HFFc6 (cell line): ENCODE measurements at places on chromosomes 11 and 22.

DNA sequence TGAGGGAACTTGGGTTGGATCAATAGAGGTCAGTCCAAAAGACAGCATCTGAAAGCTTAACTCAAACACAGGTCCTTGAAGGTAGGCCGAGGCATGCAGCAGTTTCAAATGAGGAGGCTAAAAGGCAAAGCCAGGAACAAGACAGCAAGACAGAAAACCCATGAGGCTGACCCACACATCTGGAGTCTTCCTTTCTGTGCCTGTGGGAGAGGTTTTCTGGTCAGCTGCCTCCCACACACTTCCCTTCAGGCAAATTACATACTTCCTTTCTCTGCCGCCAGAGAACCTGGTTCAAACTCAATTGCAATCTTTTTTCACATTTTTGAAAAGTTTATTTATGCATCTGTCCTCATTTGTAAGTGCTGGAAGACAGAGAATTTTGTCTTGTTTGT is 29.8 kb upstream of the CRTAM start:
- peaks cover 35% of the 10 kb centered on the region for H3K36me3 ChIP-seq
- peak overlapping the region; percentile 80 for H3K27ac ChIP-seq
- H3K27me3 ChIP-seq = no peaks in the 10 kb centered on the region; the same call in 1 of the 2 replicates
- peak; percentile 45 for DNase-seq

DNA sequence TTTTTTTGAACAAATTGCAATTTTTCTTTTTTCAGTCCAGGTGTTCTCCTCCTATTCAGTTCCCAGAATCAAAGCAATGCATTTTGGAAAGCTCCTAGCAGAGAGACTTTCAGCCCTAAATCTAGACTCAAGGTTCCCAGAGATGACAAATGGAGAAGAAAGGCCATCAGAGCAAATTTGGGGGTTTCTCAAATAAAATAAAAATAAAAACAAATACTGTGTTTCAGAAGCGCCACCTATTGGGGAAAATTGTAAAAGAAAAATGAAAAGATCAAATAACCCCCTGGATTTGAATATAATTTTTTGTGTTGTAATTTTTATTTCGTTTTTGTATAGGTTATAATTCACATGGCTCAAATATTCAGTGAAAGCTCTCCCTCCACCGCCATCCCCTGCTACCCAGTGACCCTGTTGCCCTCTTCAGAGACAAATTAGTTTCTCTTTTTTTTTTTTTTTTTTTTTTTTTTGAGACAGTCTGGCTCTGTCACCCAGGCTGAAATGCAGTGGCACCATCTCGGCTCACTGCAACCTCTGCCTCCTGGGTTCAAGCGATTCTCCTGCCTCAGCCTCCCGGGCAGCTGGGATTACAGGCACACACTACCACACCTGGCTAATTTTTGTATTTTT is 6.2 kb upstream of the UBE4A start:
- H3K4me3 ChIP-seq = no peak overlapping the region
- peak; percentile 8 for DNase-seq
- H3K27ac ChIP-seq = no peak overlapping the region
- peaks cover 8% of the 10 kb centered on the region for H3K4me1 ChIP-seq
- peaks cover 12% of the 10 kb centered on the region; the same call in 1 of the 2 replicates for H3K27me3 ChIP-seq

DNA sequence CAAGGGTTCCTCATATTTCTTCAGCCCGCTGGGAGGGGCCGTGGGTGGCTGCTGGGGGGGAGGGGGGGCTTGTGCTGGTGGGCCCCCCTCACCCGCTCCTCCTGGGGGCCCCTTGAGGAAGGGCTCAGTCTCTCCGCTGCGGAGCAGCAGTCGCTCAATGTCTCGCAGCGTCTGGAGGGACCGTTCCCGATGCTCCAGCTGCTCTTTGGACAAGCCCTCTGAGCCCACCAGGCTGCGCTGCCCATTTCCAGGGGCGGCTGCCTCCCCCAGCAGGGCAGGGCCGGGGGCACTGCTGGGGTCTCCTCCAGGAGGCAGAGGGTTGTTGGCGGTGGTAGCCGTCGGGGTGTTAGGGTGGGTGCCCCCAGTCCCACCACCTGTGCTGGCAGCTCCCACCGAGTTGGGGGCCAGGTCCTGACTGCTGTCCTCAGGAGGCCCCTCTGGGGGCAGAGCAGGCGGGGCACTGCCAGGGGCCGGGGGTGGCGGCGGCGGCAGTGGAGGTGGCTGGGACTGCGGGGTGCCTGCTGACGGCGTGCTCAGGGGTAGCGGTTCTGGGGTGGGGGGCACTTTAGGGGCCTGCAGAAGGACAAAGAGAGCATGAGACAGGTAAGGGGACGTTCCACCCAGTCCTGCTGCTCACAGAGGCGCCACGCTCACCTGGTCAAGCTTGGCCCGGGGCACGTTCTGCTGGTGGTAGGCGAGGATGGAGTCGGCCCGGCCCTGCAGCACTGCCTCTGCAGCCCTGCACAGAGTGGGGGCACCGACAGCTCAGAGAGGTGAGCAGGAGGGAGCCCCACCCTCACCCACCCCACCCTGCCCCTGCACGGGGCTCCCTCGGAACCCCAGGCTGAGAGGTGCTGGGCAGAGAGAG is 18.9 kb downstream of the CXCR5 start:
- no peak overlapping the region for H3K27ac ChIP-seq
- DNase-seq = no peak
- H3K36me3 ChIP-seq = peaks cover 20% of the 10 kb centered on the region; the same call in 1 of the 2 replicates
- peaks cover 5% of the 10 kb centered on the region for H3K27me3 ChIP-seq
- no peak overlapping the region for H3K4me3 ChIP-seq
- peaks cover 15% of the 10 kb centered on the region for H3K4me1 ChIP-seq

- H3K4me1 ChIP-seq = no peaks in the 10 kb centered on the region
- H3K27me3 ChIP-seq = peaks cover 51% of the 10 kb centered on the region
- H3K36me3 ChIP-seq = no peaks in the 10 kb centered on the region
- H3K27ac ChIP-seq = no peak overlapping the region
These were observed 33.7 kb downstream of the SHISAL1 start for GRCh38 chr22:44279069-44279360.

GRCh38 chr11:17914957-17915356 is 97.9 kb downstream of the SERGEF start:
- H3K36me3 ChIP-seq = no peaks in the 10 kb centered on the region
- no peak overlapping the region for H3K27ac ChIP-seq
- no peak overlapping the region for H3K4me3 ChIP-seq
- DNase-seq = no peak
- H3K4me1 ChIP-seq = peaks cover 6% of the 10 kb centered on the region

DNA sequence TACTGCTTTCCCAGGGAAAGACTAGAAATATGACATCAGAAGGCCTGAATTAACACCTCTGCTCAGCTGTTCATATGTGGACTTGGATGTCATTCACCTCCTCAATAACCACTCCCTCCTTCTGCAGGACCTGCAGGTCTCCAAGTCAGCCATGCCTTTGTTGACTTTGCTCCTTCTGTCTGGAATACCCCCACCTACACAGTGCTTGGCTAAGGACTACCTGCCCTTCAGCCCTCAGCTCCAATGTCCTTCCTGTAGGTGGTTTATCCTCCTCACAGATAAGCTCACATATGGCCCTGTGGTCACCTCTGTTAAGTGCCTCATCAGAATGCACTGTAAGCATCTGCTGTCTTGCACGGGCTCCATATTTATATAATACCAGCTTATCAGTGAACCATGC is 26.4 kb upstream of the FAT3 start:
- no peaks in the 10 kb centered on the region for H3K36me3 ChIP-seq
- no peak overlapping the region for H3K27ac ChIP-seq
- no peak overlapping the region for H3K4me3 ChIP-seq
- H3K27me3 ChIP-seq = no peaks in the 10 kb centered on the region; the same call in none of the 2 replicates

GRCh38 chr11:17473071-17473744 is 3.4 kb downstream of the ABCC8 start:
- H3K27ac ChIP-seq = no peak overlapping the region
- H3K4me1 ChIP-seq = no peaks in the 10 kb centered on the region
- H3K4me3 ChIP-seq = no peak overlapping the region
- no peaks in the 10 kb centered on the region for H3K36me3 ChIP-seq
- H3K27me3 ChIP-seq = peaks cover 36% of the 10 kb centered on the region
- DNase-seq = peak; percentile 48

- peaks cover 43% of the 10 kb centered on the region for H3K27me3 ChIP-seq
- no peak overlapping the region for H3K27ac ChIP-seq
- no peaks in the 10 kb centered on the region for H3K4me1 ChIP-seq
- no peak overlapping the region for H3K4me3 ChIP-seq
These were observed 17.0 kb downstream of the CDKN1C start for GRCh38 chr11:2868506-2869133.

DNA sequence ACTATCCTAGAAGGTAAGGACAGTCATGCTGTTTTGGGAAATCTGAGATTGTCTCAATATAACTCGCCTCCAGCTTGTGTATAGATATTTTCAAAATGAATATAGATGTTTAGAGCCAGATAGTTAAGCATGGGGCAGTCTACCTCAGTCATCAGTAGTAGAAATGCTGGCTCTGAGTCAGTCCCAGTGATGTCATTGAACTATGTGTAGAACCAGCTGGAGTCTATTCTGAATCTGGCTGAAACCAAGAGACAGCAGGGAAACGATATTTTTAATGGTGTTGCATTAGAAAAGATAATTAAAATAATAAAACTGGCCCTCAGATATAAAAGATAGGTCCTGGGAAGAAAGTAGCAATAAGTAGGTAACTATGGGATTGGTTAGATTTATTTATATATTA is 25.9 kb downstream of the PIWIL4 start:
- no peak overlapping the region for H3K27ac ChIP-seq
- H3K36me3 ChIP-seq = no peaks in the 10 kb centered on the region
- 0 out of 2 replicates have a peak, but pooled peaks cover 5% of the 10 kb centered on the region for H3K4me1 ChIP-seq
- peaks cover 22% of the 10 kb centered on the region for H3K27me3 ChIP-seq

DNA sequence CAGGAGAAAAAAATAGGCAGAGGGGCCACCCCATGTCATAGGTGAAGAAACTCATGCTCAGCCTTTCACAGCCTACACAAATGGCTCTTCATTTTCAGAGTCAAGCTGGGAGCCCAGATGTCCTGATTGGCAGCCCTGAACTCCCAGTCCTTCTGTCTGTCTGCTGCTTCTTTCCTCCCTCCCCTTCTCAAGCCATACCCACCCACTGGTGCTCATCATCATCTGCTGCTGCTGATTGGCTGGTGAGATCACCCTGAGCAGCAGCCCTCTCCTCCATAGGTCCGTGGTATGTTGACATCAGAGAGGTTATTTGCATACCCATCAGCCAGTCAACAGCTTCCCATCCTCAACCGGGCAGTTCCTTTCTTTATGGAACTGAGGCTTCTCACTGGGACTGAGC is 46.1 kb upstream of the PRDM11 start:
- H3K4me3 ChIP-seq = no peak overlapping the region
- peaks cover 44% of the 10 kb centered on the region for H3K27me3 ChIP-seq
- peak; percentile 47 for DNase-seq
- peaks cover 14% of the 10 kb centered on the region for H3K4me1 ChIP-seq
- no peaks in the 10 kb centered on the region for H3K36me3 ChIP-seq

DNA sequence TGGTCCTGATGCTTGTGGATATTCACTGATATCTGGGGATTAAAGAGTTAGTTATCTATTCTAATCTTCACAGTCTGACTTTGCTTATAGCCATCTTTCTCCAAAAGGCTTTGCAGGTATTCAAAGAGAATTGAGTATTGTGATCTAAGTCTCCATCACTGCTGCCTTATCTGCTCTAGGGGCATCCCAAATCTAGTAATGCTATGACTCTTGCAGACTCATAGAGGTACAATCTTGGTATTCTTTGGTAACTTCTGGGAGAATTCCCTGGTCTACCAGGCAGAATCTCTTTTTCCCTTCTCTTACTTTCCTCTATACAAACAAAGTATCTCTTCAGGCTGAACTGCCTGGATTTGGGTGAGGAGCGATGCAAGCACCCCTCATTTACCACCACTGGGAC is 746.3 kb downstream of the JRKL start:
- no peaks in the 10 kb centered on the region for H3K4me1 ChIP-seq
- no peak overlapping the region for H3K4me3 ChIP-seq
- H3K27ac ChIP-seq = no peak overlapping the region
- no peaks in the 10 kb centered on the region for H3K27me3 ChIP-seq

DNA sequence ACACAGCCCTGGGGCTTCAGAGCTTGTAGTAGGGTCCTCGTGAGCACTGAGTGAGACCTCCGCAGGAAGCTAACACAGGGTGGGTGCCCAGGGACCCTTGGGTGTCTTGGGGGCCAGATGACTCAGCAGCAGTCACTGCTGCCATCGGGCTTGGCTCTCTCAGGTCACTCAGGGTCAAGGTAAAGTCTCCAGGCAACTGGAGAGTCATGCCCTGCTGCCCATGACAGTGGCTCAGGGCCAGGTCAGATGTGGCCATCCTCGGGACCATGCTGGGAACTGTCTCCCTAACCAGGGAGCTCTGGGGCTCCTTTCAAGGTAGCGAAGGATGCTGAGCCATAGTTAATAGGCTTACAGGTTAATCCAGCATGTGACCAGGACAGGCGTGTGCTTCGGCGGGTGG is 44.4 kb upstream of the SLC22A12 start:
- H3K27me3 ChIP-seq = peaks cover 27% of the 10 kb centered on the region
- no peak for DNase-seq
- H3K4me1 ChIP-seq = peaks cover 22% of the 10 kb centered on the region

DNA sequence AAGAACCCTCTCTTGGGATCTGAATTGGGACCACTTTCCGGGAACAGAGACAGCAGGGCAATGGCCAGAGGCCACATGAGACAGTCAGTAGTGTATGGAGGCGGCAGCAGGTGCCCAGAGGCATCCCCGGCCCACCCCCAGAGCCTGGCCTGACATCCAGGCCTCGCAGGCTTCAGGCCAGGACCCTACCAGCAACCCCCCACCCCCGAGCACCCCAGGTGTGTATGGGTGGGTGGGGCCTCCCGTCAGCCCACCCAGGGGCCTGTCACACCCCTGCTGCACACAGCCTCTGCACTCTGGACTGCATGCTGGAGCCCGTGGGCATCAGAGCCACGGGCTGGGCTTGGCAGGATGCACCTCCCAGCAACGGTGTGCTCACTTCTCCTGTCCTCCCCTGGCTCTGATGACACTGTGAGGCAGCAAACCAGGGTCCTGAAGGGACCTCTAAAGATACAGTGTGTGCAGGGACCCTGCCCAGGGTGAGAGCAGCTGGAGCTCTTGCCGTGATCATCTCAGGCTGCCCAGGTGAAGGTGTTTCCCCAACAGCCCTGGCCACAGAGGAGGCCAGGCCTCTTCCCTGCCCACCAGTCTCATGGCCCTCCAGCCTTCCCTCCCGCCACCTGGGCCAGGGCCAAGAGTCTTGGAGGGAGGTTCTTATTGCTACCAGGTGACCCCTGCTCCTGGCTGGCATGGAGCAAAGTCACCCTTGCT is 88.8 kb upstream of the SEPTIN5 start:
- H3K27me3 ChIP-seq = peaks cover 40% of the 10 kb centered on the region
- H3K4me3 ChIP-seq = no peak overlapping the region
- H3K4me1 ChIP-seq = no peaks in the 10 kb centered on the region; the same call in 1 of the 2 replicates
- no peak overlapping the region for H3K27ac ChIP-seq
- DNase-seq = no peak

- H3K4me3 ChIP-seq = peak overlapping the region; percentile 91
- peak overlapping the region; percentile 64; the same call in 1 of the 2 replicates for H3K27ac ChIP-seq
- H3K27me3 ChIP-seq = peaks cover 3% of the 10 kb centered on the region; the same call in 1 of the 2 replicates
- DNase-seq = no peak
- H3K36me3 ChIP-seq = peaks cover 6% of the 10 kb centered on the region; the same call in 1 of the 2 replicates
- H3K4me1 ChIP-seq = peaks cover 39% of the 10 kb centered on the region
These were observed 119.4 kb downstream of the HIPK3 start for GRCh38 chr11:33376331-33377310.

DNA sequence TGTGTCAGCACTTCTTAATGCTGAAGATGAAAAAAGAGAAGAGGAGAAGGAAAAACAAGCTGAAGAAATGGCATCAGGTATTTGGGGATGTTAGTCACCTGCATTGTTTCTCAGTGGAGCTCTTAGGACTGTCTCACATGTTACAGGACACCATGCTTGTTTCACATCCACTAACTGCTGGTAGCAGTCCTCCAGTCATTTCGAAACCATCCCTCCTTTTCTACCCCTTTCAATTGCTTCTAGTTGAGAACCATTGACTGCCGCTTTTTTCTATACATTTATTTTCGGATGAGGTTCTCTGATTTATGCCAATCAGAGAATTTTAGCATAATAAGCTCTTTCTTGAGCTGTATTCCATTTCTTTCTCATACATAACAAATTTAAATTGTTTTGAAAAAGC is 21.5 kb downstream of the BIRC2 start:
- no peaks in the 10 kb centered on the region; the same call in 1 of the 2 replicates for H3K4me1 ChIP-seq
- H3K27me3 ChIP-seq = no peaks in the 10 kb centered on the region
- no peak for DNase-seq
- H3K27ac ChIP-seq = no peak overlapping the region
- no peak overlapping the region for H3K4me3 ChIP-seq
- peaks cover 44% of the 10 kb centered on the region for H3K36me3 ChIP-seq
